Activated effector memory CD4-positive, alpha-beta T cell treated with Interleukin-2 at 50 U/mL for 16 hours (primary cell): ENCODE measurements at places on chromosomes 13 and 19.

- no peak for DNase-seq
Measured at GRCh38 chr19:16066611-16067104, 9.6 kb upstream of the TPM4 start.

DNA sequence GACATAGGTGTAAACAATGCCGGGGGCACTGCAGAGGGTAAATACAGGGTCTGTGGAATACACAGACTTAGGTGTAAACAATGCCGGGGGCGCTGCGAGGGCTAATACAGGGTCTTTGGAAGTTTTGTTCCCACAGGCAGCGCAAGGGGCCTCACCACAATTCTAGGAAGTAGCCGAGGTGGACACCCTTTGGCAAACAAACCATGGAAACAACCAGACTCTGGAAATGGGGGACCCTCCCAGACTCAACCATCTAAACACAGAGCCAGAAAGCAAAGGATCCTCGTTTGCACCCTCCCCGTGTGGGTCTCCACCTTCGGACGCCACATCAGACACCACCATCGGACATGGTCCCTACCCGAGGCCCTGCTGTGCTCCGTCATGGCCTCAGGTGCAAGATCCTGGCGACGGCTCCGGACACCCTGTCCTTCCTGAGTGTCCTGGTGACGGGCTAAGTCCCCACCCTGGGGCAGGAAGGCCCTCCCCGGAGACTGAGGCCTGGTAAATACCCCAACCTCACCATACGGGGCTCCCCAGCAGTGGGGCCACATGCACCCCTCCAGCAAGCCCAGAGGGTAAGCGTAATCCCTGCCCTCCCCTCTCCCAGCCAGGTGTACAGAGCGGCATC lies 16.7 kb upstream of the PLPP2 start:
- DNase-seq, result no peak

DNA sequence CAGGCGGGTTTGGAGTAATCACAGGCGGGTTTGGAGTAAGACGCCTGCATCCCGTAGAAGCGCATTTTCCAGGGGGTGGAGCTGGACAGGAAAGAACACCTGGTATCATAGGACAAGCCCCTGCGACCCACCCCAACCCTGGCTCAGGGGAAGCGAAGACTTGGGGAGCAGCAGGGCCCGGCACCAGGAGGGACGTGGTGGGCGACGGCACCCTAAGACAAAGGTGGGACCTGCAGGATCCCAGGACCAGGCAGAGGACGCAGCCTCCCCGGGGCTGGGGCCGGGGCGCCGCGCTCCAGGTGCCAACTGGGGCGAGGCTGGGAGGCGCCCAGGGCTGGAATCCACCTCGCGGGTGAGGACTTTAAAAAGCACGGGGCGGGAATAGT lies 520 bp downstream of the ZNF600 start:
- DNase-seq, result no peak

DNA sequence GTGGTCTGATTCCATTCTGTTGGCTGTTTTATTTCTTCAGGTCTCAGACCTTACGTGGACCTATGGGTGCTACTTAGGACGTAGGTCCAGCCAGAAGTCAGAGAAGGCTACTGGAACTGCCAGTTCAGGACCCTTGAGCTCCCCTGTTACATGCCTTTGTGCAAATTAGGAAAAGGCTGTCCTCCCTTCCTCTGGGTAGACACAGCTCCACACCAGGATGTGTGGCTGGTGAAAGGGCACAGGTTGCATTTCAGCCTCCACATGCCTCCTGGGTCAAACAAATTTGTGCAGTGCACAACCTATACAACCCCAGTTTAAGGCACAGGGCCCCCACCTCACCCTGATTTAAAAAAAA lies 43.9 kb upstream of the MAP3K10 start:
- DNase-seq, result no peak

- no peak for DNase-seq
Measured at GRCh38 chr19:1389033-1389940, 5.6 kb downstream of the NDUFS7 start.

GRCh38 chr13:104740641-104741222 lies 1674.5 kb upstream of the SLC10A2 start:
- DNase-seq, result no peak

GRCh38 chr13:40259899-40260298 lies 406.5 kb downstream of the FOXO1 start:
- no peak for DNase-seq

DNA sequence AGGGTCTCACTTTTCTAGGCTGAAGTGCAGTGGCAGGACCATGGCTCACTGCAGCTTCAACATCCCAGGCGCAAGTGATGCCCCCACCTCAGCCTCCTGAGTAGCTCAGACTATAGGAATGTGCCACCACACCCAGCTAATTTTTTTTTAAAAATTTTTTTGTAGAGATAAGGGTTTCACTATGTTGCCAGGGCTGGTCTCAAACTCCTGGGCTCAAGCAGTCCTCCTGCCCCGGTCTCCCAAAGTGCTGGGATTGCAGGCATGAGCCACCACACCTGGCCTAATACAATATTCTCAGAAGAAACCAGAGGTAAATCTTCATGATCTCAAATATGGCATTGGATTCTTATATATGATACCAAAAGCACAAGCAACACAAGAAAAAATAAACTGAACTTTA lies 47.7 kb downstream of the FLT1 start:
- no peak for DNase-seq

GRCh38 chr13:48210178-48210577 lies 22.8 kb upstream of the ITM2B start:
- no peak for DNase-seq

GRCh38 chr19:35073516-35073915 lies 32.0 kb downstream of the HPN start:
- no peak for DNase-seq

DNA sequence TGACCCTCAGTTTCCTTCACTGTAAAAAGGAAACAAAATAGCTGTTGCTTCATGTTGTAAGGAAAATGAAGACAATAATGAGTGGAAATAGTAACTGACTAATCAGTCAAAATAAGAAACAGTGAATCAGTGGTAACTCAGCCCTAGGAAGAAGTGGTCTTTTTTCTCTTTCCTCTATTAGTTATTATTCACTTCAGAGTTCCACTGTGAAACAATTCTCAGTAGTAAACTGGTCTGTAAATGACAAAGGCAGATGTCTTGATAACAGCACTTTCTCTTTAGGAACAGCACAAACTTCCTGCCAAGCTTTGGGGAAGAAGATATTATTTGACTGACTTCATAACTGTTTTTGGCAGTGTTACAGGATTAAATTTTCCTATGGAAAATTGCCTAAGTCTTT lies 600.5 kb upstream of the KLHL1 start:
- no peak for DNase-seq

DNA sequence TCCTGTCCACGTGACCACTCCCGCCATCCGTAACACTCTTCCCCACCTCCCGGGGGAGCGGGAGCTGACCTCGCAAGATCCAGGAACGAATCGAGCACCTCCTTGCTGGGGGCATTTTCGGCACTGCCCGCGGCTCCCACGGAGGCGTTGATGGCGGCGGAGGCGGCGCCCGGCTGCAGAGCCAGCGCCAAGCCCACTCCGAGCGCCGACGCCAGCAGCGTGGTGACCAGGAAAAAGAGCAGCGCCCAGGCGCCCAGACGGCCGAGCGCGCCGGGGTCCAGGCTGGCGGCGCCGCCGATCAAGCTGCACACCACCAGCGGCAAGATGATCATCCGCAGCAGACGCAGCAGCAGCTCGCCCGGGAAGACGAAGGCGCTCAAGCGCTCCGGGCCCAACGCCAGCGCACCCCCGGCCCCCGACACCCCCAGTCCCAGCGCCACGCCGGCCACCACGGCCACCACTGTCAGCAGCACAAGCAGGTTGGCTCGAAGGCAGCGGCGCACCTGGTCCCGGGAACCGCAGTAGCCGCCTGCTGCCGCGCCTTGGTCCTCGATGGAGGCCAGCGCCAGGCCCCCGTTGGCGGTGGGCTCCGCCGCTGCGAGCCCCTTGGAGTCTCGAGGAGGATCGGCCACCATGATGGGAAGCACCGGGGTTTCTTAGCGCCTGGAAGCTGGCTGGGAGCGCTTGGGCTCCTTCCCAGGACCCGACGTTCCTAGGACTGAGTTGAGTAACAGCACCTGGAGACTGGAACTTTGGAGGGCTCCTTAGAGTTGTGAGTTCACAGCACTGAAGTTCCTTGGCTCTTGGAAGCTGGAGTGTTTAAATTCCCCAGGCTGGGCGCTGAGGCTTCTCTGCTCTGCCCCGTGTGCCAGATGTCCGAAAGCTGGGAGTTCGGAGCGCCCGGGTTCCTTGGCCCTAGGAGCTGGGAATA lies 798 bp downstream of the SLC1A5 start:
- peak; percentile 18 for DNase-seq

- DNase-seq, result no peak
Measured at GRCh38 chr13:112645327-112645914, 44.4 kb upstream of the ATP11A start.

GRCh38 chr13:50787316-50788195 lies 55.9 kb downstream of the DLEU7 start:
- no peak for DNase-seq

- DNase-seq, result no peak
Measured at GRCh38 chr19:13022859-13023636, 27.8 kb downstream of the NFIX start.

- no peak for DNase-seq
Measured at GRCh38 chr13:33197541-33197971, 88.0 kb downstream of the STARD13 start.

DNA sequence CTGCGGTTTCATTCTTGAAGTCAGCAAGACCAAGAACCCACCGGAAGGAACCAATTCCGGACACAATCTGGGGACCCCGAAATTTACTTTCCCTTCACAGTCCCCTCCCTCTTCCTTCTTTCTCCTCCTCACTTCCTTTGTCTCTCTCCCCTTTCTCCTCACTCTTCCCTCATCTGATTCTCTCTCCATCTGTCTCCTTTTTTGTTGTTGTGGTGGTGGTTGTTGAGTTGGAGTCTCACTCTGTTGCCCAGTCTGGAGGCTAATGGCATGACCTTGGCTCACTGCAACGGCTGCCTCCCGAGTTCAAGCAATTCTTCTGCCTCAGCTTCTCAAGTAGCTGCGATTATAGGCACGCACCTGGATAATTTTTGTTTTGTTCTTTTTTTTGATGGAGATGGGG lies 32.7 kb upstream of the OR1M1 start:
- DNase-seq, result no peak

GRCh38 chr13:111661776-111662175 lies 341.3 kb downstream of the TEX29 start:
- no peak for DNase-seq

GRCh38 chr19:6125571-6125989 lies 9.9 kb upstream of the ACSBG2 start:
- DNase-seq, result peak; percentile 41

GRCh38 chr19:2399582-2399981 lies 27.8 kb downstream of the TIMM13 start:
- no peak for DNase-seq

DNA sequence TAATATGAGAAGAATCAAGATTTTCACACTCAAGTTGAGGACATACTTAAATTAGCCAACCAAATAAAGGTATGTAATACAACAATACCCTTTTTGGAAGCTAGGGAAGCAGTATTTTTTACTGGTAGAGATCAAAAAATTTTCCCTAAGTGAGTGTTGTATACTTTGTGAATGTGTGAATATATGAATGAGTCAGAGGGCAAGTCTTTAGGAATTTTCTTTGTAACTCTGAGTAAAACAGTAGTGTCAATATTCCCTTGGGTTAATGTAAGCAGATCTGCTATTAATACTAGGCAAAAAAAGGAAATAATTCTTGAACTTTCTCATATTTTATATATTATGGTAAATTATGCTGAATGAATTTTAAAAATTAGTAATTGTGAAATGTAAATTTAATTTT lies 1161.8 kb upstream of the MIR17HG start:
- no peak for DNase-seq

DNA sequence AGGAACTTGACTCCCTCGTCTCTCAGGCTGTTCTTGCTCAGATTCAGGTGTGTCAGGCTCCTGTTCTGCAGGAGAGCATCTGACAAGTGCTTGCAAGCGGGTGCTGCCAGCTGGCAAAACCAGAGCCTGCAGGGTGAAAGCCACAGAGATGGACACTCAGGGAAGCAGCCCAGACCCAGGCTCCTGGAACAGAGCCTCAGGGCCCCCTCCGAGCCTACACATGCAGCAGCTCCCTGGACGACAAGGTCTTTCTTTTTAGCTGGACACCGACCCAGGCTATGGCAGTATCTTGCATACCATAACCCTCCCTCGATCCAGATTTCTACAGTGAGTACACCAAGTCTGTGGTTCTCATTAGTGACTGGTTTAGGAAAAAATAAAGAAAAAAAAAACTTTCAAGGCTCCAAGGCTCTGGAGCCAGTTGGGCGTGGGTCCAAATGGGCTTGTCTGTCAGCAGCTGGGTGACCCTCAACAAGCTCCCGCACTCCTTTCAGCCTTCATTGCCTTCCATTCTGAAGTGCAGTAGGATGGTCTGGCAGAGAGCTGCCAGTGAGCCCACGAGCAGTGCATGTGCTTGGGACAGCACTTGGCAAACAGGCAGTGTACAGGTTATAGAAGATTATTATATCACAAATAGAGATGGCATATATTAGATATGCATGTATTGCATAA lies 29.9 kb downstream of the NLRP13 start:
- DNase-seq, result no peak
